ENCODE measurements at places on chromosomes 1 and 21. TPM values are rescaled to one million over a fixed set of nuclear protein-coding genes. Genes with fewer than 3 reads are reported as not detected.

The CDC20 gene
- total RNA-seq: 2.8 TPM

The LINGO4 gene
- 0.36 TPM for total RNA-seq

The MPC2 gene
- 34.3 TPM for total RNA-seq

The TFF1 gene
- 1.3 TPM for total RNA-seq

The IL19 gene
- total RNA-seq: not detected

The IFT25 gene
- total RNA-seq: 31.2 TPM

DNA sequence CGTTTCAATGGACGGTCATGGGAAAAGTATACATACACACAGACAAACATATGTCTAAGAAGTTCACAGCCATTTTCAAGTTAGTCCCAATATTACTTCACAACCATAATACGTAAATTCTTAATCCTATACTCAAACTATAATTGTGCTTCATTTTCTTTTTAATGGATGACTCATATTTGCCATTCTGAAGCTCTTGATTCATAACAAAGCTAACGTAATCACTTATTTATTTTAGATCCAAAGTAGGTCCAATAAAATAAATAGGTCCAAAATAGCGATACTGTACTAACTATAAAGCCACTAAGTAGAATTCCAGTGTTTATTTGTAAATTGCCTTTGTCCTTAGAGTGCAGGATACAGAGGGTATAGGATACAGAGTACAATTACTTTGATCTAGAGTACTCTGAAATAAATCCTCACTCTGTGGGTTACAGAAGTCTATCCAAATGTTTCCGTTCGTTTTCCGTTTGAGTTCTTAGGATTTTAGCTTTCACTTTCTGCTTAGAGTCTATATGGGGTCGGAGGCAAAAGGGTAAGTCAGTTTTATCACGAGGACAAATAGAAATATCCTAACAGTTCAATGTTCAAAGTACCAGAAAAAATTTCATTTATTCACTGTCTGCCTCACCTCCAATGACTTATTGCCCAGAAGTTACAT, 8.8 kb upstream of the C1orf115 start:
- no peak for DNase-seq
- H3K4me1 ChIP-seq: no peaks in the 10 kb centered on the region
- peaks cover 5% of the 10 kb centered on the region for H3K27me3 ChIP-seq
- H3K4me3 ChIP-seq: no peak overlapping the region
- H3K36me3 ChIP-seq: no peaks in the 10 kb centered on the region

- H3K4me1 ChIP-seq: no peaks in the 10 kb centered on the region
- no peak overlapping the region for H3K27ac ChIP-seq
- H3K4me3 ChIP-seq: no peak overlapping the region
- DNase-seq: no peak
- no peaks in the 10 kb centered on the region for H3K27me3 ChIP-seq
Measured at GRCh38 chr1:87167157-87167789, 161.4 kb upstream of the LMO4 start.

DNA sequence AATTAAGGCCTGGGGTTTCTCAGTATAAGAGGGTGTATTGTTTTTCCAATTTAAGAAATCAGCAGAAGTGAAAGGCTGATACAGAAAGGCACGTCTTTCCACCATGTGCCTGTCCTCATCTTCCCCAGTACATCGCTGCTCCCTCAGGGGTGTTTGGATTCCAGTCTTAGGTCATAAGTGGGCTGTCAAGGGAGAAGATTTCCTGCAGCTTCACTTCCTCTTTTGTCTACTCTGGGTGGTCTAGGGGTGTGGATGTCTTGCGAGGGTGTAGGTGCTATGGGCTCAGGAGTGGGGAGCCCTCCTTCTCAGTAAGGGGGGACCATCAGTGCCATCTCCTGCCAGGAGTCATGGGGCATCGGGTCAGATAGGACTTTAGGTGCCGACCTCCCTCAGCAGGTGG, 999.8 kb upstream of the NCAM2 start:
- H3K4me3 ChIP-seq: no peak overlapping the region
- H3K27me3 ChIP-seq: no peaks in the 10 kb centered on the region
- no peaks in the 10 kb centered on the region for H3K4me1 ChIP-seq
- no peak for DNase-seq

GRCh38 chr1:34784751-34785221, 3.8 kb downstream of the GJB3 start:
- no peaks in the 10 kb centered on the region for H3K36me3 ChIP-seq
- no peak overlapping the region for H3K27ac ChIP-seq
- peaks cover 14% of the 10 kb centered on the region for H3K4me1 ChIP-seq
- H3K27me3 ChIP-seq: peaks cover 80% of the 10 kb centered on the region
- no peak overlapping the region for H3K4me3 ChIP-seq

- H3K4me3 ChIP-seq: no peak overlapping the region
- no peaks in the 10 kb centered on the region for H3K4me1 ChIP-seq
Measured at GRCh38 chr1:79151006-79151796, 144.7 kb upstream of the ADGRL4 start.

GRCh38 chr1:162335126-162335525, 41.5 kb downstream of the SPATA46 start:
- H3K4me1 ChIP-seq: no peaks in the 10 kb centered on the region
- no peaks in the 10 kb centered on the region for H3K36me3 ChIP-seq
- H3K27me3 ChIP-seq: no peaks in the 10 kb centered on the region
- no peak overlapping the region for H3K27ac ChIP-seq
- no peak overlapping the region for H3K4me3 ChIP-seq

GRCh38 chr21:44065428-44065827, 41.8 kb upstream of the PWP2 start:
- H3K36me3 ChIP-seq: peaks cover 70% of the 10 kb centered on the region
- no peaks in the 10 kb centered on the region for H3K27me3 ChIP-seq
- peak overlapping the region; percentile 92 for H3K27ac ChIP-seq
- DNase-seq: peak; percentile 69
